ENCODE measurements at places on chromosomes 2 and 18.

GRCh38 chr2:176542476-176542875 is 273.2 kb downstream of the MTX2 start:
- no peak for DNase-seq

GRCh38 chr2:71156573-71156972 is 26.1 kb downstream of the MPHOSPH10 start:
- DNase-seq, result no peak

DNA sequence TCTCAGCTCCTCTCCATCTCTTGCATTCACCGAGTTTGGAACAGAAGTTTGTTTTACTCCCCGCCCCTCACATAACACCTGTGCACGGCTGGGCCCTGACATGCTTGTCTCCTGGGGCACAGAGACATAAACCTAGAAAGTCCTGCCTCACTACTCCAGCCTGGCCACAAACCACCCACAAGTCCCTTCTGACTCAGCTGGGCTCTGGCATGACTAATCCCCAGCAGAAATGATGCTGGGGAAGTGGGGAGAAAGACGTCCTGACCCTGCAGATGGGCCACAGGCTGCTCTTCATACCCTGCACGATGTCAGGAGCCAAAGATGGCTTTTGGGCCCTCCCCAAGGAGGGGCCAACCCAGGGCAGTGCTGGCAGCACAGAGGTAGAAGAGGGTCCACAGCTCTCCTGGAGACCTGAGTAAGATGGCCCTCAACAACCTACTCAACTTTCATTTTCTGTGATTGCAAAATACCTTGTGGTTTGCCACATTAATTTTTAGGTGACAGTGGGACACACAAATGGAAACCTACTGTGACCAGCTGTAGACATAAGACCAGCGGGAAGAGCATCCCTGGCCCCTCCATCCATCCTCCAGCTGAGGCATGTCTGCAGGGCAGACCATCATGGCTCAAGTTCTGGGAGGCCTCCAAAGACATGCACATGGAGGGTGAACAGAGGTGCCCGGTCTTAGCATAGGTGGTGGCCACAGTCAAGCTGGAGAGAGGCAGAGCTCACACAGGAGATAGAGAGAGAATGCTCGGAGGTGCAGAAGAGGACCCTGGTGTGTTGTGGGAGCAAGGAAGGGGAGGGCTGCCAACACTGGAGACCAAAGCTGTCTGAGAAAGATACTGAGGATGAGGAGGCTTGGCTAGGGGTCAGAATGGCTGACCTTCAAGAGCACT is 40.0 kb downstream of the DNMT3A start:
- DNase-seq, result no peak

DNA sequence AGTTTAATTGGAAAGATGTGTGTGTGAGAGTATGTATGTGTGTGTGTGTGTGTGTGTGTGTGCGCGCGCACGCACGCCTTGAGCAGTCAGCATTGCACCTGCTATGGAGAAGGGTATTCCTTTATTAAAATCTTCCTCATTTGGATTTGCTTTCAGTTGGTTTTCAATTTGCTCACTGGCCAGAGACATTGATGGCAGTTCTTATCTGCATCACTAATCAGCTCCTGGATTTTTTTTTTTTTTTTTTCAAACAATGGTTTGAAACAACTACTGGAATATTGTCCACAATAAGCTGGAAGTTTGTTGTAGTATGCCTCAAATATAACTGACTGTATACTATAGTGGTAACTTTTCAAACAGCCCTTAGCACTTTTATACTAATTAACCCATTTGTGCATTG is 48.0 kb downstream of the FEZ2 start:
- no peak for DNase-seq

DNA sequence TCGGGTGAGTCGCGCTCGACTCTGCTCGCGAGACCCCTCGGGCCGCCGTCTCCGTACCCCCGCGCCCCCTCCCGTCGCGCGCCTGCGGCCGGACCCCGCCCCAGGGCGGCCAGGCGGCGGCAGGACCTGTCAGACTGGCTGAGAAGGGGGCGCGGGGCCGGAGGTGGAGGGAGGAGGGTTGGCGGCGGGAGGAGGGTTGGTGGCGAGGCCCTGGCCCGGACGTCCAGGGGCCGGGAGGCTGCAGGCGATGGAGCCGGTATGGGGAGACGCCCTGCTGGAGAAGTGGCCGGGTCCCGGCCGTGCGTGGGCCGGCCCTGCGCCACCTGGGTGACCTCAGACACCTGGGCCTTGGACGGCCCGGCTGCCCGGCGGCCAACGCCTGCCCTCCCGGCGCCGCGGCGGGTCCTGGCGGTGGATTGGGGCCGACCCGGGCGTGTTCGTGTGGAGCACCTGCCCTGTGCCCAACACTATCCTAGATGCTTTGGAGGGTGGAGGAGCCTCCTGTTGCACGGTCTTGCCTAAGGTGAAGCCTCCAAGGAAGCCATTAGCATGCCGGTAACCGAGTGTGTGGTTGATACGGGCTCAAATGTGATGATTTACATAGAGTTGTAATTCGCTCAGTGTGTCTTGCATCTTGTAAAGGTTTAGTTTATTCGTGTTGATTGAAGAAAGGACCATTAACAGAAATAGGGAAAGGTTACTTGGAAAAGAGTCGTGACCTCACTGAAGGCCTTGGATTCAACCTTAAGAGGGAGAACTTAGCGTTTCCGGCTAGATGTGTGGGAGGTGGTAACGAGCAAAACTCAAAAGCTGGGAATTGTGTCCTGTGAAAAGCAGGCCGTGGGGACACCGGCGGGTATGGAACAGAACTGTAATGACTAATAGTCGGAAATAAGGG is 550 bp downstream of the MYL12B start:
- DNase-seq, result no peak

DNA sequence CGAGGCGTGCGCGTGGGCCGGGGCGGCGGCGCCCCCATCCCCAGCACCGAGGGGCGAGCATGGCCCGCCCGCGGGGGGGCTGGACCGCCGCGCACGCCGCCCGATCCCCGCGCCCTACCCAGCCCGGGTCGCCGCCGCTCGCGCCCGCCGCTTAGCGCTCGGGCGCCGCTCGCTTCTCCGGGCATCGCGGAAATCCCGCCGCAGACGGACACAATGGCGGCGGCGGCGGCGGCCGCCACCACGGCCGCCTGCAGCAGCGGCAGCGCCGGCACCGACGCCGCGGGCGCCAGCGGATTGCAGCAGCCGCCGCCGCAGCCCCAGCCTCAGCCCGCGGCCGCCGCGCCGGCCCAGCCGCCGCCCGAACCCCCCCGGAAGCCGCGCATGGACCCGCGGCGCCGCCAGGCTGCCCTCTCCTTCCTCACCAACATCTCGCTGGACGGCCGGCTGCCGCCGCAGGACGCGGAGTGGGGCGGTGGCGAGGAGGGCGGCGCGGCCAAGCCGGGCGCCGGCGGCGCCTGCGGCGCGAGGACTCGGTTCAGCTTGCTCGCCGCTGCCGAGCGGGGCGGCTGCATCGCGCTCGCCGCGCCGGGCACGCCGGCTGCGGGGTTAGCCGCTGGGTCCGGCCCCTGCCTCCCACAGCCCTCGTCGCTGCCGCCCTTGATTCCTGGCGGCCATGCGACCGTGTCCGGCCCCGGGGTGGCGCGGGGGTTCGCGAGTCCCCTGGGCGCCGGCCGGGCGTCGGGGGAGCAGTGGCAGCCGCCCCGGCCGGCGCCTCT is 453 bp downstream of the CABLES1 start:
- DNase-seq, result peak; percentile 53

DNA sequence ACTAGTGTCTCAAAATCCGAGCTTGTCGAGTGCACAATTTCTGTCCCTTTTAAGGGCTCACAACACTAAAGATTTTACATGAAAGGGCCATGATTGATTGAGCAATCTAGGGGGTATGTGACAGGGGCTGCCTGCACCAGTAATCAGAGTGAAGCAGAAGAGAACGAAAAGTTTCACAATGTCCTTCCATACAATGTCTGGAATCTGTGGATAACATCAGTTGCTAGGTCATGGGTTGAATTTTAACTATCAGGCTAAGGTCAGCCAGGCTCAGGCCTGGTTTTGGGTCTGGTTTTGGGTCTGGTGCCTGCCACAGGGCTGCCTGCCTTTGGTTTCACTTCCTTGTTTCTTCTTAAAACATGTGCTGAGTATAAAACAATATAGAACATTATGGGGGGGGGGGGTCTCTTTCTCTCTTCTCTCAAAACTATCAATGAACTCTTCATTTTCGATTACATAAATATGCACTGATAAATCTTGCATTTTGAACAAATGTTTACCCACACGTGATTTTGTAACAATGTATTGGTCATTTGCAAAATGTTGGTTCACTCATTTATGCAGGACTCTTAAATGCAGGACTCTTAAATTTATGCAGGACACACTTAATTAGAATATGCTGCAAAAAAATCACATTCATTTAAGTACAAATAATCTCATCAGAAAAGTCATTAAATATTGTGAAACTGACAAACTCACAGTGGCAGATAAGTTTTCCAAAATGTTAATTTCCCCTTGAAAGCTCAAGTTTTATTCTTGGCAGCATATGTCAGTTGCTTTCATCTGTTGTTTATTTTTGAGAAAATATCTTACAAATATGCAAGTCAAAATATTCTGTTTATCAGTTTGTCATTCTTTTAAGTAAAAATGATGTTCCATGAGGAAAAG is 290.5 kb upstream of the KYNU start:
- no peak for DNase-seq

- DNase-seq, result no peak
Observed at GRCh38 chr2:174764280-174765255, at the start of gene CHRNA1. Gene CHRNA1, minus strand, starts transcription at chr2:174764472. Its CDS starts 78 bp downstream, at chr2:174764394.

DNA sequence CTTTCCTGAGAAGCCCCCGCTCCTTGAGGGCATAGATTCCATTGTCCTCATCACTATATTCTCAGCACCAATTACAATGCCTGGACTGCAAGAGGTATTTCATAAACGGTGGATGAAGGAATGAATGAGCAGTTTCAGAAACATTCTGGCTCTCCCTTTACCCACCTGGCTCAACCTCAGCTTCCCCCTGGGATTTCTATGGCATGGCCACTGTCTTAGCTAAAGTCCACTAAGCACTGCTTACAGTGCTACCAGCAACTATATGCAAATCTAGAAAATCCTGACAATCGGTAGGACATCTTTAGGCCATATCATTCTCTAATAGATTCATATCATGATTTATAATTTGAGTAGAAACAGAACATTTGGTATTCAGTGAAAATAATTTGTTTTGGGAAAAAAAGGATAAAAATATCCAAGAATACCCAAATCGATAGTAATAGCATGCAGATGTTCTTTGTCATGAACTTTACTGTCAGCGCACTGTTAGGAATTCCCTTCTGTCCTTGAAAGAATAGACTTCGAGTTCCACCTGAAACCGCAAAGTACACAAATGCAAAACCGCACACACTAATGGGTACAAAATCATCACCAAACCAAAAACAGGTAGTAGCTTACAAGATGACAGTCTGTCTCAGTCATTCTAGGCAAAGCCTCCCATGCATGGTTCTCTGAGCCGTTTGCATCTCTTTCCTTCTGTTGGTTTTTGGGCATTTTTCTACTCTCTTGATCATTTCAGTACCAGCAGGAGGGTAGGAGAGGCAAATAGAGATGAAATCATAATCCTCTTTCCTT is 303.6 kb upstream of the ID2 start:
- no peak for DNase-seq

DNA sequence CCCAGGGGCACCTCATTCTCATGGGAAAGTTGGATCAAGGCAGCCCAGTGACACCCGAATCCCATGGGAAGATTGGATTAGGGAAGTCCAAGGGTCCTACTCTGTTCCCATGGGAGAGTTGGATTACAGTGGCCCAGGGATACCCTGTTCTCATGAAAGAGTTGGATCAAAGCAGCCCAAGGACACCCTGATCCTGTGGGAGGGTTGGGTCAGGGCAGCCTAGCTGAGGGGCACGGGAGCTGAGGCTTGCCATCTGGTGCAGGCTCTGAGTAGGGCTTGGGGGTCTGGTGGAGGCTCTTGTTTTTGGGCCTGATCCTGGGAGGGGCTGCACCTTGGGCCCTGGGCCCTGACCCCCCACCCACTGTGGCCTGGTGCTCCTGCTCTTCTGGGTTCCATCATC is 87.1 kb downstream of the ACKR3 start:
- no peak for DNase-seq

DNA sequence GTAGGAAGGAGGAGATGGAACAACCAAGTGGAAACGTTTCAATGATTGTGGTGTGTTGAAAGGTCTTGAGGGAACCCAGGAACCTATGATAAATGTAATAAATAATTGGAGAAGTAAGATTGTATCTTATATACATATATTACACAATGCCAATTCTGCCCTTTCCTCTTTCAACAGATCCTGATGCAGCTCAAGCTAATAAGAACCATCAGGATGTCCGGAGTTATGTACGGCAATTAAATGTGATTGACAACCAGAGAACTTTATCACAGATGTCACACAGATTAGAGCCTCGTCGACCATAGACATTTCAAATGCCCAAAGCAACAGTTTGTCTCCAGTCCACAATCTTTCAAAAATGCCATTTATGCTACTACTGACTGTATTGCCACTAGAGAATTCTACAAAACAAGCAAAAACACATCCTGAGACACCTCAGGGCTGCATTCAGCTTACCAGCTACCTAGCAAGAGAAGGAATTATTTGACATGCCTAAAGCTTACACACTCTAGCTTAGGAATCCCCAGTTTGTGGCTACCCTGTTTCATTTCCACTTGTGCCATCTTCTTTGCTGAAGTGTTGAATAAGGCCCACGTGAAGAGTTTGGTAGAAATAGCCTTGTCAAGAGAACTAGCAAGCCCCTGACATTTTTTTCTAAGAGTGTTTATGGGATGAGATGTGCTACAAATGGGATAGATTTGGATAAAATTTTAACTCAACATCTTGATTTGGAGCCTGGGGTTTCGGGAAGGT is 24.0 kb upstream of the MAP3K20 start:
- DNase-seq, result no peak

DNA sequence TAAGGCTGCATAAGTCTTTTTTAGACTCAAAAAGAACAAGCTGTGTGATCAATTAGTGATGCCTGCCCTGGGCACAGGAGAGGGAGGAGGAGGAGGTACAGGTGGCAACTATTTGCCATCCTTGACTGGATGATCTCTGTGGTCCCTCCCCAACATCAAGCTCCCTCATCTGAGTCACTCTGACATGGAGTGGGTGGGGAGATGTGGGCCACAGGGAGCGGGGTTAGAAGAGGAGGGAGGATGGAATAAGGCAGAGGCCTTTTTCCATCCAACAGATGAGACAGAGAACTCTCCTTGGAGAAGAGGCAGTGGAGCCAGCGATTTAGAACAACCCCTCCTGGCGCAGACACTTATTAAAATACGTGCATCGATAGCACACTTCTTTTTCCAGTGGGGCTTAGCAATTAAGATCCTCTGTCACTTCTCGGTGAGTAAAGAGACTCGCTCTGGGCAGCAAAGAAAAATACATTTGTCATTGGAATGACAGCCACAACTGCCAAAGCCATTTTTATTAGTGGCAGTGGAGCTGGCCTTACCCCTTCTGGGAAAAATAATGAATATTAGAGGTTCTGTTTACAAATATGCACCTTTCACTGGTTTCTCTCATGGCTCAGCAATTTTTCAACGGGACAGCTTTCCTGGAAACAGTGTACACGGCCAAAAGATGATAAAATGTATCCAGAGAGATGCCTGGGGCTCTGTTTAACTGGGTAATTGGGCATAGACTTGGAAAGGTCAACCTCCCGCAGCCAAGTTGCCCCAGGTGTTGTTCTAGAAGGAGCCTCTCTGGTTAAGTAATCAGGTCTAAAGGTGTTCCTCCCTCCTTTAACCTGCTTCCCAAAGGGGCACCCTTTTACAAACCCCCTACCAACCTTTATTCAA is 238.4 kb upstream of the CXCR4 start:
- no peak for DNase-seq

Data from mesothelial cell of epicardium (in vitro differentiated cells).